ENCODE measurements at places on chromosomes 4 and X.

- no peak for DNase-seq
- no peaks in the 10 kb centered on the region for H3K4me1 ChIP-seq
- H3K27me3 ChIP-seq = peaks cover 22% of the 10 kb centered on the region
- no peaks in the 10 kb centered on the region for H3K36me3 ChIP-seq
- no peak overlapping the region for H3K27ac ChIP-seq
- no peak overlapping the region for H3K4me3 ChIP-seq
These were observed 296.2 kb upstream of the AMOT start for GRCh38 chrX:113136836-113137235.

DNA sequence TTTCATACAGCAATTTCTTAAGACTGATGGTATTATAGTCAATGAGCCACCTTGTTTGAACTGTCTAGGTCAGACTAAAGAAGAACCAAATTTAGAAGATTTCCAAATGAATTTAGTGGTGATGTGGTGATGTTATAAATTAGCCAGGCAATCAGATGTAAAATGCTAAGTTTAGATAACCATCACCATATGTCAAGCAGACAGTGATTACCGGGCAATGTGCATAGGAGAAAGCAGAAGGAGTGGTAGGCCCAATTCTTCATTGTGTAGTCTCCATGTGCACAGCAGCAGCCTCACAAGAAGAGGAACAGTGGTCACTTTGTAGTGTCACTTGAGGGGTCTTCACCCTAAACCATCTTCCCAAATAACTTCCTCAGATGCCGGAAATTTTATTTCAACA, 198.8 kb downstream of the ANTXR2 start:
- H3K27ac ChIP-seq = no peak overlapping the region
- peaks cover 3% of the 10 kb centered on the region for H3K27me3 ChIP-seq
- H3K4me1 ChIP-seq = no peaks in the 10 kb centered on the region

DNA sequence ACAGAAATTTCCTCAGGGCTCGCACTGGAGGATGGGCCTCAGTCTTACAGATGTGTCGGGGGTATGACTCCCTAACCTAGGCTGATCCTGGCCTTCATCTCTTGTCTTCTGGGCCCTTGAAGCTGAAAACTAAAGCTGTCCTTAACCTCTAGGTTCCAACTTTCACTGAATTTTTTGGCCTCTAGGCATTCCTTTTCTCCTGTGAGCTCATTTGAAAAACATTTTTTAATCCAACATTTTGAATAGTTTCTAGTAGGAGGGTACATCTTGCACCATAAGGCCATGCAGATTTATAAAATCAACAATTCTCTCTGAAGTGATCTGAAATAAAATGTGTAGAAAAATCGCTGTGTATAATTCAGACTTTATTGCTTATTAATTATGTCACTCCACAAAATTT, 19.7 kb downstream of the RWDD4 start:
- H3K27me3 ChIP-seq = no peaks in the 10 kb centered on the region
- H3K36me3 ChIP-seq = peaks cover 31% of the 10 kb centered on the region
- H3K27ac ChIP-seq = no peak overlapping the region
- no peak for DNase-seq
- H3K4me3 ChIP-seq = no peak overlapping the region
- H3K4me1 ChIP-seq = peaks cover 17% of the 10 kb centered on the region

GRCh38 chr4:8770518-8771257, 101.0 kb downstream of the HMX1 start:
- no peak overlapping the region for H3K4me3 ChIP-seq
- no peak overlapping the region for H3K27ac ChIP-seq
- DNase-seq = no peak

Measured in activated T-cell treated with anti-CD3 and anti-CD28 coated beads, Interleukin-2, amount 50 U/mL, for 24 hours (primary cell).